Nephron progenitor cell (in vitro differentiated cells): ENCODE measurements at places on chromosomes 12 and 14.

DNA sequence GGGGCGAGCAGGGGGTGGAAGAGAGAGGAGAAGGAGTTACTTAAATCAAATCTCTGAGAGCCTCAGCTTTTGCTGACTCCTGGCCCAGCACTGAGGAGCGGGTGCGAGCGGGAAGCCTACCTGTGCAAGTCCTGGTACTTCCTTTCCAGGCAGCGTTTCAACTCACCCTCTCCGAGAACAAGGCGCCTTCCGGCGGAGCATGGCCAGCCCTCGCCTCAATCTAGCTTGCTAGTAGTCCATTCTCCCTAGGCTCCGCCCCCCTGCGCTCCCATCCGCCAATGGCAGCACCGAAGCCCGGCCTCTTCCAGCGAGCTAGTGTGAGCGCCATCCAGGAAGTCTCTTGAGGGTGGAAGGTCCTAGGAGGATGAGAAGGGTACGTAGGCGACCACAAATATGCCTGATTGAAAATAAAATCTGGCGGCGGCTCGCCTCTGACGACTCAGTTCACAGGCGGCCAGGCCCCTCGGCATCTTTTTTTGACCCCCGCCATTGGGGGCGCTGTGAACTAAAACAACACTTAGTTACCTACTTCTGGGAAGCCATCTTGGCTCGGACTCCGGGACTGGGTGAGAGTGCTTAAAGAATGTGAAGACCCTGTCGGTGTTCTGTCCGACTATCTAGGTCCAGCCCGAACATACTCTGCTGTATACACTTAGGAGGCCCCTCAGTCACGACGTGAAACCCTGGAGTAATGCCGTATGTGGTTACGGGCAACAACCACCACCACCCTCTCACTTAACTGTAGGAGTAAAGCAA lies at the start of gene CHD8:
TSS of gene CHD8 (minus strand) at position 212 of the 756 bp plus-strand sequence. CDS start 24,480 bp downstream, outside the sequence.
- peak; percentile 99 for DNase-seq

DNA sequence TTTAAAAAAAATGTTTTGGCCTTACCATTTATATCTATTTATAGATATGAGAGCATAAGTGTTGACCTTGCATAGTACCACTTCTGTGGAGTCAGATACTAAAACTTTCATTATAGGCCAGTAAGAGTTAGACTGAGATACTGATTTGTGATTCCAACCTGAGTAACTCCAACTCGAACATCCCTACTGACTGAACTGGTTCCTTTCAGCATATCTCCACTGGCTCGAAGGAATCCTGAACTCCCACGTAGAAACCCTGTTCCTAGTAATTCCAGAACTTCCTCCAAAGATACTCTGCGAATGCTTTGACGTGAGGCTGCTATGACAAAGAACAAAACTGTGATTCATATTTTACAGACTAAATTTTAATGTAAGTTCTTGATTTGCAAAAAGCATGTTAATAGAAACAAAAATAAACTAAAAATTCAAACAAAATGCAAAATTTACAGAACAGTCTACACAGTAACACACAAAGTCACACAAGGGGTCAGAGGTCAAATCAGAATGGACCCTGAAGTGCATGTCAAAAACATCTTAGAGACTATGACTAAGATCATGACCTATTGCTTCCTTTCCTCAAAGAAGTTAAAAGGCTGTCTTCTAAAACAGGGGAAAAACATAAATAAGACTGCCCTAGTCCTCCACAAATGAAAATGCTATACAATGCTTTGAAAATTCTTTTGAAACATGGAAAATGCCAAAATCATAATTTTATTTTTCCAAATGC lies 31.5 kb downstream of the HEATR5A start:
- DNase-seq, result no peak

GRCh38 chr12:76927170-76927784 lies 48.5 kb upstream of the CSRP2 start:
- peak; percentile 46 for DNase-seq

DNA sequence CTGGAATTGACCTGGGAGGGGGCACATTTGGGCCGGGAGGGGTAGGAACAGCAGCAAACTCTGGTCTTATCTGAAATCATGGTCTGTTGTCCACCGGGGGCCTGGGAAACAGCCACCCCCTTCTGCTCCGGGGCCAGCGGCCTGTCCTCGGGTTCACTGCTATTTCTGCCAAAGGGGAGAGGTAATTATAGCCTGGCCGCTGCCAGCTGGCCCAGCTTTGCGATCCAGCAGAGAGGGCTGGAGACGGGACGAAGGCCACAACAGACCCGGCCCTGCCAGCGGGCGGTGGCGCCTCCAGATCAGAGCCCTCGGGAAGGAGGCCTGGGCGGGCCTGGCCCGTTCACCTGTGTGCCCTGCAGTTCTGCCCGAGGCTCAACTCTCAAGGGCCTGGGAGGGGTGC lies at the start of gene C14orf180:
TSS of gene C14orf180 (plus strand) at position 258 of the 400 bp plus-strand sequence. CDS start 6,667 bp downstream, outside the sequence.
- no peak for DNase-seq

- DNase-seq, result no peak
Measured at GRCh38 chr14:69066396-69067171, 86.3 kb downstream of the DCAF5 start.

DNA sequence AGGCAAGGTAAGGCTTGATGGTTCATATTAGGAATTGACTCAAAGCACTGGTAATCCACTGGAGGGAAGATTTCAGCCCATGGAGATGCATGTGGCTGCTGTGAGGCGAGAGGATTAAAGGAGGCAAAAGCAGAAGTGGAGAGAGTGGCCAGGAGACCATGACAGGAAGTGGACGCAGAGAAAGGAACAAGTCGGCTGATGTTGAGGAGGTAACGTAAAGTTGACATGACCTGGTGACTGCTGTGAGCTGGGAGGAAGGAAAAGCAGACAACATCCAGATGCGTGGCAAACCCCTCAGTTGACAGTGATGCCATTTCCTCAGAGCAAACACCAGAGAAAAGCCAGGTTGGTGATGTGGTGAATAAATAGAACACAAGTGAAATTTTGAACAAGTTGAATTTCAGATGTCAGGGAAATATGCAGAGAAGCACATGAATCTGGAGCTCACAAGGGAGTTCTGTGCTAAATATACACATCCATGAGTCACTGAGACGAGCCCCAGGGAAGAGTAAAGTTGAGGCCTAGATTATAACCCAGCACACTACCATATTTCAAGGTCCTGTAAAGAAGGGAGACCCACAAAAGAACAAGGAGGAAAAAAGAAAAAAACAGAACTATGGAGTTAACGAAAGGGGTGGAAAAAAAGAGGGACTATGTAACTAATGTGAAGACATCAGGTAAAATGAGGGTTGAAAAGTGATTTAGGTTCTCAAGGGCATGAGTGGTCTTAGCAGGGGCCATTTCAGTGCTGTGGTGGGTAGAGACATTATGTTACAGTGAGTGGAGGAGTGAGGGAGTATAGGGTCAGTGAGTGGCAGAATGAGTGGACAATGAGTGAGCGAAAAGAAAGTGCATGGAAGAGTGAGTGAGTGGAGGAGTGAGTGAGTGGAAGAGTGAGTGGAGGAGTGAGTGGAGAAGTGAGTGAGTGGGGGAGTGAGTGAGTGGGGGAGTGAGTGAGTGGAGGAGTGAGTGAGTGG lies 61.6 kb upstream of the GZMB start:
- DNase-seq, result no peak

DNA sequence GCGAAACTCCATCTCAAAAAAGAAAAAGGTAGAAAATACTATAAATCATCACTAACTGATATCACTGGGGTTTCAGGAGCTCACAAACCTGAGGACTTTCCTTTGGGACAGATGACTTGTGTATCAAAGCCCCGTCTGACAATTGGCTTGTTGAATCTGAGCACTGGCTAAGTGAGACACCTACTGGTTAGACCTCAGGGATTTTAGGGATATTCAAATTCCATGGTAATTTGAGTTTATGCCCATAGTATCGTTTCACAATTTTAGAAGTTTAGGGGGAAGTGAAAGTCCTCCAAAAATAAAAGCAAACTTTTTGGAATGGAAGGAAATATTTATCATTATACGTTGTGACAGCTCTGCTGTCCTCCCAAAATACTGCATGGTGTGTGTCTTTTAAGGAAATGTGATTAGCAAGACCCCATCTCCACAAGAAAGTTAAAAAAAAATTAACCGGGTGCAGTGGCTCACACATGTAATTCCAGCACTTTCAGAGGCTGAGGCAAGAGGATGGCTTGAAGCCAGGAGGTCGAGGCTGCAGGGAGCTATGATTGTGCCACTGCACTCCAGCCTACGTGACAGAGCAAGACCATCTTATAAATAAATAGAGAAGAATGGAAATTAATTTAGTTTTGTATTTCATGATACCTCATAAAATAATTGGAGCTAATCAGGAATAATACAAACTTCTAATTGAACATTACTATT lies 49.2 kb downstream of the FBXL14 start:
- no peak for DNase-seq

- DNase-seq, result no peak
Measured at GRCh38 chr14:36315159-36315853, 5.1 kb downstream of the MBIP start.

DNA sequence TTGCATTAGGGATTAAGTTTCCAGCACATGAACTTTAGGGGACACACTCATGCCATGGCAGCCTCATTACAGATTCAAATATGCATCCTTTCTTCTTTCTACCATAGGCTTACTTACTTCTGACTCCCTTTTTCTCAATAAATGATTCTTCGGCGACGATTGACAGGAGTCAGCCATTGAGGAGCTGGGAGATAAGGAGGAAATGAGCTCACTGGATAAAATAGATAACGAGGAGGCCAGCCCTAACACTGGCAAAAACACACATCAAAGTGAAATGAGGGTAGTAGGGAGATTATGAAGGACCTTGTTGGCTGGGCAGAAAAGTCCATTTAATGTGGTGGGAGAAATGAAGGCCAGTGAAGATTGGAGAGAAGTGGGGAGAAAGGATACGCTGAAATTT lies 172.2 kb downstream of the SLC41A2 start:
- no peak for DNase-seq

DNA sequence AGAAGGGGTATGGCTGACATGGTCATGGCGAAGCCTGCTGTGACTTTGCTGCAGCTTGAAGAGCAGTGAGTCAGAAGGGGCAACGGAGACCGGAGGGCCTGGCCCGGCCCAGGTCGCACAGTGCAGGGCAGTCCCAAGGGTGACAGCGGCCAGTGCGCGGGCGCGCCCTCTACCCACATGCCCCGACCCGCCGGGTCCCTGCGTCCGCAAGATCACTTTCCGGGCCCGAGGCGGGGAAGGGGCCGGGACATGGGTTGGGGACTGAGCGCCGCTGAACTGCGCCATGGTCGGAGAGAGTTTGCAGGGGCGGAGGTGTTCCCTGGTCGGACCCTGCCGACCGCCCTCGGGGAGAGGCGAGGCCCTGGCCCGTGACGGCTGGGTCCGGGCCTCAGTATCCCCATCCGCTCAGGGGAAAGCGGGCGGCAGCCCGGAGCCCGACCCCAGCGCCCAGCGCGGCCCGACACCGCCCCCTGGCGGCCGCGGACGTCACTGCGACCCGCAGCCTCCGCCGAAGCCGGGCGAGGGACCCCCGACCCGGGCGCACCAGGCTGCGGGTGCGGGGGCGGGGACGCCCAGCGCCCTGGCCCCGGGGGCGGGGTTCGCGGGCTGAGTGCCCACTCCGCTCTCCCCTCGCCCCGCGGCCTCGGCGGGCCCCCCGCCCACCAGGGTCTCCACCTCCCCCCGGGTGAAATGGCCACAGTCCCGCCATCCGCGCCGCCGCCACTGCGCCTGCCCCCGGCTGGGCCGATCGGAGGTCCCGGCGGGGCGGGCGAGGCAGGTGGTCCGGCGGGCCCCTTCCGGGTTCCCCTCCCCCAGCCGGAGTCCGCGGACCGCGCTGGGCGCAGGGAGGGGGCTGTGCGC lies 7.2 kb upstream of the ANKRD9 start:
- DNase-seq, result peak; percentile 85

DNA sequence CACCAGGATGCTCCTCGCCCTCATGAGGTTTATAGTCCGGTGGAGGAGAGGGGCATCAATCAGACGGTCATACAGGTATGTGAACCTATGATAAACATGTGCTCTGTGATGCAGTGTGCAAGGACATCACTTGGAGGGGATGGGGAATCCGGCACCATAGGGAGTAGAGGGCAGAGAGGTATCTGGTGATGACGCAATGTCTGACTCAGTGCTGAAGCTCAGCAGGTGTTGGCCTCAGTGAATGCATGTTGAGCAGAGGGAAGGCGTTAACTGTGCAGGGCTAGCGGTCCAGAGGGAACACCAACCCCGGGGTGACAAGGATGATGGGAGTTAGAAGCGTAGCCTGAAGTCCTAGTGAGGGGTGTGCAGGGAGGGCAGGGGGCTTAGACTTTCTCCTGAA lies 200.9 kb downstream of the TMEM132C start:
- DNase-seq, result no peak

GRCh38 chr14:83294941-83295340 lies 1761.3 kb upstream of the SEL1L start:
- no peak for DNase-seq

- DNase-seq, result no peak
Measured at GRCh38 chr14:20515846-20516245, 10.5 kb downstream of the RNASE10 start.

GRCh38 chr12:67656251-67656650 lies 7.7 kb downstream of the DYRK2 start:
- no peak for DNase-seq

DNA sequence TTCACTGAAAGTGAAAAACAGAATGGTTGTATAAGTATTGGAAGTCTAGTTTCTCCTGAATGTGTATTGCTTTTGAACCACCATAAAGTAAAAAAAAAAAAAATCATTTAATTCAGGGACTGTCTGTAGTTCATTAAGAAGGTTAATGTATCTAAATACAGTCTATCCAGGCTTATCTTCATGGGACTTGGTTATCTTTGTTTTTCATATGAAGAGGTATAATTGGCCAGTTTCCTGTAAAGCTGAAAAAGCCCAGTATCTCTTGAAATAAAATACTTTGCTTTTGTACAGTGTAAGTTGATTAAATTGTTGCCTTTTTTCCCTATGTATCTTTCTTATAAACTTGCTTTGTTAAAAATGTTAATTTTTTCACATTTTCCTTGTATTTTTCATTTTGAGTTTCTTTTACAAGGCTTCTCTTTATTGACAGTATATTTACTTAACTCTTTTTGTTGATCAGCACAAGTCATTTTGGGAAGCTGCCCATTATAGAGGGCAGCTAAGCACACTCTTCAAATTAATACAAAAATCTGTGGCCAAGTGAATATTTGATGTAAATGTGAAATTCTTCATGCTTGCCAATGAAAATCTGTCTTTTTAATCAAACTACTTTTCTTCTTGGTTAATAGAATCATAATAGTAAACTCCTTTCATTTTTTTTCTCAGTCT lies 156.0 kb downstream of the TMTC3 start:
- DNase-seq, result no peak

DNA sequence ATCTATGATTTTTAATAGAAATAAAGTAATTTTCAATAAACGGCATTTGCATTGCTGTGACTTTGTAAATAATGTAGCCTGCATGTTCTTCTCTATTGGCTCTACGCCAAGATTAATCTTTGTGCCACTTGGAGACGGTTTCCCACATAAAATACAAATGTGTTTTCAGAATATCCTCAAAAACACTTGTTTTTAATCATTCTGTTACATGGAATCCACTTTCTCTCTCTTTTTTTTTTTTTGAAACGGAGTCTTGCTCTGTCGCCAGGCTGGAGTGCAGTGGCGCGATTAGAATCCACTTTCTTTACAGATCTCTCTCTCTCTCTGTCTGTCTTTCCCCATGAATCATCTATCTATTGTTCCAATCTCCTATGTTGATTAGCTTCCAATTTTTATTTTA lies 22.8 kb upstream of the SSPN start:
- DNase-seq, result no peak
